Effector memory CD8-positive, alpha-beta T cell (primary cell): ENCODE measurements at places on chromosomes 5 and 9.

DNA sequence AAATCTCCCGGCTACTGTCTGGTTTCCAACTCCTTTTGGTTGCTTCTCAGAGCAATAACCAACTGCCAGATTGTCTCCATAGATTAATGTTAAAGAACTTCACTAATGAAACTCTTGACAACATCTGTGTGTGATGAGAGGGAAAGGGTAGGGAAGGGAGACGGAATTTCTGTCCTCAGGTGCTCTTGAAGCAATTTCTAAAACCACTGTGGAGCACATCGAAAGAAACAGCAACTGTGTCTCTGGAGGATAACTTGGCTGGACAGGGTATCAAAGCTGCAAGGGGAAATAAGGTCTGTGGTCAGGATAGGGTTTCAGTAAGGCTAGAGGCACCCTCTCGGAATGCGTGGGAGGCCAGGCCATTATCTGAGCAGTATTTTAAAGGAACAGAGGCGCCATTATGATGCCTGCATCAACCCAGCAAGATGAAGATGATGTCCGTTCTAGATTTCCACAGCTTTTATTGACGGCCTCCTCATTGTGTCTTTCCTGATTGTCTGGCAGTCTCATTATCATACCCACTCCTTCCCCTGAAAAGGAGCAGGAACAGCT, 76.6 kb downstream of the RORB start:
- DNase-seq, result no peak

DNA sequence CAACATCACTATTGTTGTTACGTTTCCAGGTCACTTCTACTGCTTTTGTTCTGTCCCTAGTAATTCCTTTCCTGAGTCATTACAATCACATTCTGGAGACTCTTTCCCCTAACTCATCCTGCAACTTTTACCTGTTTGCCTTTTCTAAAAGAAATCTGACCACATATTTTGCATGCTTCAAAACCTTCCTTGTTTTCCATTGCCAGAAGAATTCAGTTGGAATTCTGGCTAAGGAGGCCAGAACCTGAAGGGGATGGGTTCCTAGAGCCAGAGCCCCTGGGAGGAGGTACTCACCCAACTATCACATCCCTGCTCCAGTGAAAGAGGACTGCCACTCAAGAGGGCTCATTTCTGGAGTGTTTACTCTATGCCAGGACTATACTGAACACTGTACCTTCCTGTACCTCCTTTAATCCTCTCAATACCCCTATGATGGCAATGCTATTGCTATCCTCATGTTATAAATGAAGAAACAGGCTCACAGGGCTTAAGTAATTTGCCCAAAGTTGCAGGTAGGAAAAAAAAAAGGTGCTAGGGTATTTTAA, 42.8 kb upstream of the MAST4 start:
- no peak for DNase-seq

GRCh38 chr9:4547016-4547415, 56.7 kb downstream of the SLC1A1 start:
- no peak for DNase-seq

- no peak for DNase-seq
Measured at GRCh38 chr5:35877655-35878054, 21.0 kb downstream of the IL7R start.

GRCh38 chr9:89408628-89409101, 89.2 kb downstream of the SEMA4D start:
- peak; percentile 67 for DNase-seq

DNA sequence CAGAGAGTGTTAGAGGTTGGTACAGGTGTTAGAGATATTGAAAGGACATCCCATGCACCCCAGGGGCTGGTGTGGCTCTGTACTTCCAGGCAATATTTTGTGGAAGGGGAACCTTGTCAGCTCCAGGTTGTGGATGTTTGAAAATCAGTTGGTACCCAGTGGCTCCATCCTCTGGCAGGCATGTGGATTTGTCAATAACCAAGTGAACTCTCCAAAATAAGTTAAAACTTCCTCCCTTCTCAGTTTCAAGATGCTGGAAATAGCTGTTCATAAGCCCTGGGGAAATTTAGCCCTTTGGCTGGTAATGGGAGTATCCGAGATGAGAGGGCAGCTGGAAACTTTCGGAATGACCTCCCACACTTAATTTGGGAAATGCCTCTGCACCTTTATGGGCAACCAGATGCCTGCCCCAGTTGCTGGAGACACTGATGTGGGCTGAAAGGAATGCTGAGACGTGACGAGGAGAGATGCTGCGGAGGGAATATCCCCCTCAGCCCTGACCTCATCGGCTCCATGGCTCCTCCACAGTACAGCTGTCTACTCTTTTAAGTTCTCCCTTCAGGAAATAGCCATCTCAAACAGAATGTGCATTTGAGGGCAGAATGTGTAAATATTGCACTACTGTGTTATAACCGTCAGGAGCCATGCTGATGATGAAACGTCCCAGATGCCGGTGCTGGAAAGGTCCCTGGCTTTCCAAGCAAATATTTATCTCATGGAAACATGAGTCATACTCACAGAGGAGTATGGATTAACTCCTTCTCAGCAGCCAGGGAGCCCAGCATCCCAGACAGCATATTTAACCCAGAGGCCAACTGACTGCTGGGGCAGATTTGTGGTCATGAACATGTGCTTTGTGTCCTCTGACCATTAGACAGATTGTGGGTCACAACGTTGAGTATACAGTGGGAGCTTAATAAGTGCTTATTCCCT, 29.5 kb downstream of the TGFBI start:
- DNase-seq, result no peak

- DNase-seq, result no peak
Measured at GRCh38 chr9:108443019-108443633, 412.7 kb downstream of the ACTL7B start.

DNA sequence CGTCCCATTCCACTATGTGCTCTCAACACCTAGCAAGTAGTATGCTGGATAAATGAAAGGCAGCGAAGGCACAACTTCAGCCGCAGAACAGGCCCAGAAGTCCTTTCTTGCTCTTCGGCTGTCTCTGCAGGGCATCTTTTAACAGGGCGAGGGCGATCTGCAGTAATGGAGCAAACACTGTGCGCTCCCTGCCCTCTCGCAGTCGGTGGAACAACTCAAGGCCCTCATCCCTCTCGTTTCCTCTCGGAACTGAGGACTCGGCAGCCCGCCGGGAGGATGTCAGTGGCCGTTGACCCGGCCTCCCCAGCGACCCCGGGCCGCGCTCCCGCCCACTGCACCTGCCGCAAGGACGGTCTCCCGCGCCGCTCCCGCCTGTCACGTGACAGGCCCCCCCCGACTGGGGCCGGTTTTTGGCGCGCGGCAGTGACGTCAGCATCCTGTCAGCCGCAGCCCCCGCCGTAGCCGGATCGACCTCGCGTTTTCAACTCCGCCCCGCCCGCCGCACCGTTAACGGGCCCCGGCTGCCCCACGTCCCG, 1.1 kb downstream of the ZNF367 start:
- peak; percentile 89 for DNase-seq

- DNase-seq, result no peak
Measured at GRCh38 chr5:176353533-176353932, 8.0 kb downstream of the KIAA1191 start.

DNA sequence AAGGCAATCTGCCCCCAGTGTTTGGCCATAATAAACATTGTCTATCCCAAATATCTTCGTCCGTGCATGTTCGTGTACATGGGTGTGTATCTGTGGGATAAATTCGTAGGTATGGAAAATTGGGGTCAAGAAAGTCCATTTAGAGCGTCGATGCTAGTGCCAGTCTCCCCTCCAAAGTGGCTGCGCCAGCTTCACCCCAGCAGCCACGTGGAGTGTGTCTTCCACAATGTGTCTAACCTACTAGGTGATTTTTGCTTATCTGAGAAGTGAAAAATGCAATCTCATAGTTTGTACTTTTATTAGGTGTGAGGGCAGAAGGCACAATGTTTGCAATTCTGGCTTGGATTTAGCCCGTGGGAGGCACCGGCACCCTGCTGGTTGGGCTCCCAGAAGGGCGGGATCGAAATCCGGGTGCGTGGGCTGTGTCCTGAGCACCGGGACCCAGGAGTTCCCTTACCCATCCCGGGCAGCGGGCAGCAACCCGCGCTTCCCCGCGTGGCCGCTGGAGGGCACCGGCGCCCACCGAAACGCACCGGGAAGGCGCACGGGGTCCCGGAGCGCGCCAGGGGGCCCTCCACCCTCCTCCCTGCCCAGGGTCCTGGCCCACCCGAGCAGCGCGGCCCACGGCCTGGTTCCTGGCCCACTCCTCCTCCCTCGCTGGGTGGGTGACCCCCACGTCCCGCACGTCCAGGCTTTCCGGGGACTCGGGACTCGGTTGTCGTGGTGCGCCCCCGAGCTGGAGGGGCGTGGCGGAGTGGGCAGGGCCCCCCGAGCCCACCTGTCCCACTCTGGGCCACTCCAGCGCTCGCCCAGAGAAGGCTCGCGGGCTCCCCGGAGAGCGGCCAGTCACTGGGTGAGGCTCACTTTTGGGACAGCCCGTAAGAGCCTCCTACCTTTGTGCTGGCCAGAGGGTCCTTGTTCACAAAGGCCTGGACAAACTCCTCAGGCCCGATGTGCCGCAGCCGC, 55.4 kb upstream of the RNF130 start:
- DNase-seq, result peak; percentile 20

- DNase-seq, result no peak
Measured at GRCh38 chr9:12702160-12702758, 9.1 kb downstream of the TYRP1 start.

- no peak for DNase-seq
Measured at GRCh38 chr5:62779010-62779422, 200.4 kb downstream of the LRRC70 start.

DNA sequence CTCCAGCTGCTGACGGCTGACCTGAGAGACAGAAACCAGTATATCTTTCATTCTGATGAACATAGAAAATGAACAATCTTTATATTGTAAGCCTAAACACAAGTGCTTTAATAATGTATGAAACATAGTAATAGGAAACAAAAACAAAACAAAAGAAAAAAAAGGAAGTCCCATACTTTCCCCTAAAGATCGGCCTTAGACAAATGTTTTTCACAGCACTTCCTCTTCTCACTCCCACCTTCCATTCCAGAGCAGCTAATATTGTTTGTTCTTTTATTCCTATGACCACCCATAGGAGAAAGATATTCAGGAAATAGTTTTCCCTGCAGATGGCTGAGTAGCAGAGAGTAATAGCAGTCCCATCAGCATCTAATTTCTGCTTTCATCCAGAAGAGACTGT, 194.4 kb upstream of the SLC27A6 start:
- no peak for DNase-seq

GRCh38 chr5:144248015-144248414, 77.3 kb downstream of the KCTD16 start:
- no peak for DNase-seq
